ENCODE measurements at places on chromosomes 5 and 9.

GRCh38 chr9:112093870-112094216 is 81.3 kb downstream of the SUSD1 start:
- DNase-seq, result no peak

DNA sequence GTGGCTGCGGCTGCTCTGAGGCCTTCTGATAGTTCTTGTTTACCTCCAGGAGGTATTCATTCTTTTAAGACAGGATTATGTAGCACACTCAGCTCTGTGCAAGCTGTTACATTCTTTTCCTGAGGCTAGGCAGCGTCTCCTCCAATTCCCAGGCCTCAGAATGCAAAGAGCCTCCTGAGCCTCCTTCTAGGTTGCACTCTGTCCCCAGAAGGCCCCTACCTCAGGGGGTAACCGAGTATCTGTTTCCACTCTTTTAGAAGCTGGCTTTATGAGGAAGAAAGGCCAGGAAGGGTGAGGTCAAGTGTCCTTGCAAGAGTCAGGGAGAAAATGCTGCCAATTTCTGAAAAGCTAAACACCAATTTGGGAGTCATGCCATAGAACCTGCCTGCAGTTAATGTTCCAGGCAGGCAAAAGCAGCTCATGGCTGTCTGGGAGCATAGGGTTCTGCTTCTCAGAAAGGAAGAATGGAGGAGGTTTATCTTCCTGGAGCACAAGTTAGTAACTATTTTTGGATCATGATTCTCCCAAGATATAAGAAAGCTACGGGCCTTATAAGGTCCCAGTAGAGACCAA is 178.9 kb downstream of the SEMA6A start:
- no peak for DNase-seq

DNA sequence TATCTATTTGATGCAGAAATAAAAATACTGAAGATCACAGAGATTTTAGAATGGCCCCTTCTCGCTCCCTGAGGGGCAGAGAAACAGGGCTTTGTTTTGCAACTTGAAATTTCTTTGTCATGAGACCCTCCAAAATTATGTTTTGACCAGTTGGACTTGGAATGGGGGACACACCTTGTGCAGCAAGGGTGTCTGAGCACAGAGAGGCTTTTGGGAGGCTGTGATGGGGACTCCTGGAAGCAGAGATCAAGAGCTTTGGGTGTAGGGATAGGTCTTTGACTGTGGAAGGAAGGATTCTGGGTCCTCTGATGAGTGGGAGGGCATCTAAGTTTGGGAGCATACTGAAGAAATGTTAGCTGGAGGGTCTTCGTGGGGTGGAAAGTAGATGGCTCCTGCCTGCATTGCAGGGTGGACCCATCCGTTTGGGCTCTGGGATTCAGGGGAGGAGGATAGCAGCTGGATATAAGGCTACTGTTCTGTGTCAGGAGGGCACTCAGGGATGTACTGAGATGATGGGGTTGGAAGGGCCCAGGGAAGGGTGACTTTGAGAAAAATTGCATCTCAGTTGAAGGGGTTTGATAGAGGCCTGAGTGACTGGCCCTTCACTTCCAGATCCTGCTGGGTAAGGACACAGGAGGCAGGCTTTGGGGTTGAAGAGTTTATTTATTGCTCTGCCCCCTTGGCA is 1.8 kb upstream of the MYORG start:
- no peak for DNase-seq

DNA sequence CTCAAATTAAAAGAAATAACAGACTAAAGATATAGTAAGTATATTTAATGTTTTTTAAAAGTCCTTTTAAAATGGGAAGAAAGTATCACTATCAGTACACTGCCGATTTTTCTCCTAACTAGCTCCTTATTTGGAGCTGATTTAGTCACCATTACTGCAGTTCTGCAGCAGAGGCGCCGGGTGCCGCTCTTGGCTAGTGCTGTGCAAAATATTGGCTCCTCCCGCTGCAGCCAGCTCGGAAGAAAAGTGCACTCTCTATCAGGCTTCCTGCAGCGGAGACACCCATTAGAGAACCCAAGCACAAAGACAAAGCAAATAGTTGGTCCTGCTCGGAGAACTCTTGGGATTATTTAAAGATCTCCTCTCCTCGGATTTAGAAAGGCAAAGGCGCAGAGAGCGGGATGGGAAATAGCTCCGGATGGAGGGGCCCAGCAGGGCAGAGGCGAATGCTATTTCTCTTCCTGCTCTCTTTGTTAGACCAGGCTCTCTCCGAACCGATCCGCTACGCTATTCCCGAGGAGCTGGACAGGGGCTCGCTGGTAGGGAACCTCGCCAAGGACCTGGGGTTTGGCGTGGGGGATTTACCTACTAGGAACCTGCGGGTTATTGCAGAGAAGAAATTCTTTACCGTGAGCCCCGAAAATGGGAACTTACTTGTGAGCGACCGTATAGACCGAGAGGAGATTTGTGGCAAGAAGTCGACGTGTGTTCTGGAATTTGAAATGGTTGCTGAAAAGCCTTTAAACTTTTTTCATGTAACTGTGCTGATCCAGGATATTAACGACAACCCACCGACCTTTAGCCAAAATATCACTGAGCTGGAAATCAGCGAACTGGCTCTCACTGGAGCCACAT is at the start of gene PCDHGB3:
Gene PCDHGB3, plus strand, starts transcription at position 249 of the 855 bp plus-strand sequence. Its CDS starts 153 bp downstream, at position 402.
- no peak for DNase-seq

GRCh38 chr5:180684623-180685161 is 35.3 kb upstream of the FLT4 start:
- no peak for DNase-seq

DNA sequence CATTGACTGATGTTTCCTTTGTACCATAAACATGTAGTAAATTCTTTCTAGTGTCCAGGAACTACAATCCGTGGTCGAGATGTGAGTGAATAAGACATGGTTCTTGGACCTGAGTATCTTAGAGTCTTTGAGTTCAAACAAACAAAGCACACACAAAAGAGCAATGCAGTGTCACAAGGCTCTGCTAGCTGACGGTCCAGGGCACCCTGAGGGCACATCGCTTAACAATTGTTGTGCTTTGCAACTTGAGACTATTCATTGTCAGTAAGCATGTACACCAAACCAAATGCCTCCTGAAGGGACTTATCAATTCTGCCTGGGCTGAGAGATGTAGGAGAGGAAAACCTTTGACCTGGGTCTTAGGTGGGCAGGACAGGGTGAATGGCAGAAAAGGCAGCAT is 84.8 kb downstream of the CAMK4 start:
- no peak for DNase-seq

DNA sequence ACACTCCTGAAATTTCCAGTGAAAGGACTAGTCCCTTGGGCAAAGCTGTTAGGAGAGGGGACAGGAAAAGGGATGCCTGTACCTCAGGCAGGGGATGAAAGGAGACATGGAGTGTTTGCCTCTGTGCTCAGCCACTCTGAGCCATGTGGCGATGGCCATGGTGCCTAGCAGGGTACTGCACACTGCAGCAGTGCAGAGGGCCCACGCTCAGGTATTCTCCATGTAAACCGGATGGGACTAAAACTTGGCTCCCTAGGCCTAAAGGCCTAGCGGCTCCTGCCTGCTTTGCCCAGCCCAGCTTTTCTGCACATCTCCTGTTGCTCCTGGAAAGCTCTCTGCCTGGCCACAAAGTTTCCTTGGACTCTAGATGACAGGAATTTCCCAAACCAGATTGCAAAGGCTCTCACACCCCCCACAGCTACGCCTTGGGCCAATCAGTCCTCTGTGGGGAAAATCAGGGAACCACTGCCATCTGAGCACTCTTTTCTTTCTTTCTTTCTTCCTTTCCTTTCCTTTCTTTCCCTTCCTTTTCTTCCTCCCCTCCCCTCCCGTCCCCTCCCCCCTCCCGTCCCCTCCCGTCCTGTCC is 44.3 kb downstream of the HABP4 start:
- DNase-seq, result no peak

DNA sequence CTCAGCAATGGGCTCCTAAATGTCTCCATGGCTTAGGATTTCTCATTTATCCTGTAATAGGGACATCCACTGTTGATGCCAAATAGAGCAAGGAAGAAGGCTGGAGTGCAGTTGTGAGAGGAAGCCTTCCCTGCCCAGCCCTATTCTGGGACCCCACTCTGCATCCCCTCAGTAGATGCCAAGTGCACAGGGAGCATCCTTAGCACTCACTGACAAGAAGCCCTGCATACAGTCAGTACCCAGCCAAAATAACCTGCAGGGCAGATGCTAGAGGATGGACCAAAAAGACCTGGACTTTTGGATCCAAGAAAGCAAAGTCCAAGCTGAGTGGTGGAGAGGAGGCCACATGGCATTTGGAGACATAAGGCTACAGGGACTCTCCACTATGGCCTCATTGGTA is 113.5 kb upstream of the SPOCK1 start:
- no peak for DNase-seq

GRCh38 chr5:180334176-180334575 is 19.0 kb downstream of the GFPT2 start:
- no peak for DNase-seq

GRCh38 chr9:18969128-18969527 is 63.9 kb downstream of the SAXO1 start:
- DNase-seq, result no peak

DNA sequence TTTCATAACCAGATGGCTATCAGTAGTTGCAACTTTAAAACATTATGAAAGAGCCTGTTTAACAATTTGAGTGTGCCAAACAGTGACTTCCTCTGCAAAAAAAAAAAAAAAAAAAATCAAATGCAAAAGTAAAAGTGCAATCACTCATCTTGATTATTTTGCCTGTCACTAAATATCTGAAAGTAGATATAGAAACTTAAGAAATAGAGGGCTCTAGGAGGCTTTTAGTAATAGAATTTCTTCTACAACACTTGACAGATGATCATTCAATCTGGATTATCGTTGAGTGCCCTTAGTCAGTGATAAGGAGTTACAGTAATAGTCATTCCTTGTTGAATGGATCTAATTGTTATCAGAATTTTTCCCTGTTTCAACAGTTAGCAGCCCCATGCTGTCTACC is 101.8 kb downstream of the CETN3 start:
- no peak for DNase-seq

DNA sequence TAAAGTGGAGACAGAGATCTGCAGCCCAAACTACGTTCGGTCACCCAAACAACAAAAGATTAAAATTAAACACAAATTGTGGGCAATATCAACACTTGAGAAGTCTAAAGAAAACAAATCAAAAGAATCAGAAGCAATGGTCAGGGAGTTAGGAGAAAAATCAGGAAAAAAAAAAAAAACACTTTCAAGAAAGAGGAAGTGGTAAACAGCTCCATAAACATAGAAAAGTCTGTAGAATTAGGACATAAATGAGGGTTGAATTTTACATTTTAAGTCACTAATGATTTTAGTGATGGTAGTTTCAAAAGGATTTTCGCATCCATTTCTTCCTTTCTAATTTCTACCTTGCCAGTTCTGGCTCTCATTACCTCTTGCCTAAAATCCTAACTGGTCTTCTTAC is 10.1 kb downstream of the RNF145 start:
- DNase-seq, result no peak

All from 8988T (cell line).